ENCODE measurements at places on chromosomes 7 and 10. TPM values are rescaled to one million over a fixed set of nuclear protein-coding genes. Genes with fewer than 3 reads are reported as not detected.

DNA sequence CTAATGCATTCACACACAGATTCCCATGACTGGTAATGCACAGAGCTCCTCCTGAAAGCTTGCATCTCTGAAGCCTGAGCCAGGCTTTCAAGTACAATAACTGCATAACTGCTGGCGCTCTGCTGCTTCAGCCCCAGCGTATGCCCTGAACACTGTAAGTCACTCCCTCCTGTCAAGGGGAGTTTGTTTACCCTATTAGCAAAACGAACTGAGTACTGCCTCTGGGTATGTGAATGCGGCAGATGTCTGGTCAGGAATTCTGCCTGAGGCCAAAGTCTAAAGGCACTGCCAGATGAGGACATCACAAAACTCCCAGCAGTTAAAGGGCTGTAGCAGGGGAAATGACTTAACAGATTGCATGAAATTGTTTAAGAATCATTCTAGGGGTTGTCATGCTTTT lies 97.7 kb downstream of the NRCAM start:
- H3K4me3 ChIP-seq = no peak overlapping the region
- no peaks in the 10 kb centered on the region for H3K27me3 ChIP-seq
- no peak for DNase-seq
- H3K36me3 ChIP-seq = no peaks in the 10 kb centered on the region
- no peak overlapping the region for H3K27ac ChIP-seq

The AVPI1 gene
- 25.2 TPM for total RNA-seq

The PLCE1 gene
- 8.4 TPM for total RNA-seq

DNA sequence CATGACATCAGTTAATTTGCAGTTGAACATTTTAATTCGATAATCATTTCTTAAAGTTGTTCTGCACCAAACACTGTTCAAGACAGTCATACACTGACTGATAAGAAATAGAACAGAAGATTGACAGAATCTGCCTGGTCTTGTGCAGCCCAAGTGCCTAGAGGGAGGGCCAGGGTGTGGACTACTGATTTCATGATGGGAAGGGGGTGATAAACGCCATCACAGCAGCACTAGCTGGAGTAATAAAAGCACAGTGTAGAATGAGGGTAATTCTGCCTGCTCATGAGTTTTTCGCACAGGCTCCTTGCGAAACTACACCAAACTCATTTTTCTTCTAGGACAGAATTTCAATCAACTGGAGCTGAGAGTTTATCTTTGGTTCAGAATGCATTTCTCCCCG lies 270.1 kb downstream of the ARL4A start:
- no peaks in the 10 kb centered on the region for H3K36me3 ChIP-seq
- H3K4me1 ChIP-seq = no peaks in the 10 kb centered on the region
- H3K27me3 ChIP-seq = no peaks in the 10 kb centered on the region
- H3K27ac ChIP-seq = no peak overlapping the region
- no peak overlapping the region for H3K4me3 ChIP-seq
- no peak for DNase-seq

DNA sequence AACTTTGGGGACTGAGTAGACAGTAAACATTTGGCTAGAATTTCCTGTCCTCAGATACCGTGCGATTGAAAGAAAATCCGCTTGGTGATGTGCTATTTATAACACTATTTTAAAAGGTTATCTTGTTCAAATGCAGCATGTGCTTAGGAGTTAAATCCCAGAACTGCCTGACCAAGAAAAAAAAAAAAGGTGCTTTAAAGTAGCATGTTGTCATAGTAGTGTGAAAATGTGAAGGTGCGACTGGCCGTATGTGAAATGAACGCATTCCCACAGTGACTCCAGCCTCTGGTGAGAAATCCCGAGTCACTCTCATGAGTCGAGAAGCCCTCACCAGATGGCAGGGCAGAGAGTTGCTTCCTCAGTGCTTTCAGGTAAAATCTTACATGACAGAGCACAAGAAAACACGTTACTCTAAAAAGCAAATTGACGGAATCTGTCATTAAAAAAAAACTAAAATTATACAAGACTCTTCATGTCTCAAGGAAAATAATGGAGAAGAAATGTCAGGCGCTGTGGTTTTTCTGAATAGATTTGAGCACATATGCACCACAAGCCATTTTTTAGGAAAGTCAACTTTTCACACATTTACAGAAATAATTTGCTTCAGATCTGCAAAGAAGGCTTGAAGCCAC lies 18.4 kb upstream of the KLF6 start:
- H3K27ac ChIP-seq = peak overlapping the region; percentile 90
- no peaks in the 10 kb centered on the region for H3K27me3 ChIP-seq
- no peaks in the 10 kb centered on the region for H3K36me3 ChIP-seq
- DNase-seq = no peak
- H3K4me3 ChIP-seq = no peak overlapping the region
- peaks cover 45% of the 10 kb centered on the region for H3K4me1 ChIP-seq

The ITGA8 gene
- total RNA-seq = 31.3 TPM

Data from upper lobe of left lung (tissue), 6 donors.